ENCODE measurements at places on chromosomes 12 and 14.

DNA sequence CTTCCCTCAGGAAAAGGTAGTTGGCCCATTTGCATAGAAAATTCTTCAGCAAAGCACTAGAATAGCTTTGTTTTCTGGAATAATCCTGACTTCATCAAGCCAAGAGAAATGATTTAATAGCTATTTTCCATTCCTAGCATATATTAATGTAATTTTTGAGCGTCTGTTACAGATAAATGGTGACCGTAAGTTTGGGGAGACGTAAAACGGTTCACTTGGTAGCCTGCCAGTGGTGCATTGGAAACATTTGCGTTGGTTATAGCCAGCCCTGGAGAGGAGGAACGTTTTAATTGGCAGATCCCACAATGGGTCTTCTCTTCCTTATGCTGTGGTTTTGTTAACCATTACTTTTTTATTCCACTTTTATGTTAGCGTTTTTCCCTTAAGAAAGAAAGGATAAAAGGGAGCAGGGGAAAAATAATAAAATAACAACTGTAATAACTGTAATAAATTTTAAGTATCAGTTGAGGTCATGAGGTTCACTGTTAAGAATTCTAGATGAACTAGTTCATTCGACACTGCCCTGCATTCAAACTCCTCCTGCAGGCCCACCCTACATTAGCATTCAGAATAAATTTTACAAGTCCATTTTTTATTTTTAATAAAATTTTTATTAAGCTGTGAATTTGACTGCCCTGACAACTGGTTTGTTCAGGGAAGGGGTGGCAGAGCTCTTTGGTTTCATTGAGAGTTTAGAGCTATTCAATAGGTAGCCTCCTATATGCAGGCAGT, 300.7 kb downstream of the ERC1 start:
- no peak overlapping the region for H3K4me3 ChIP-seq
- H3K4me1 ChIP-seq, result peaks cover 18% of the 10 kb centered on the region
- H3K27me3 ChIP-seq, result no peaks in the 10 kb centered on the region
- H3K27ac ChIP-seq, result no peak overlapping the region

DNA sequence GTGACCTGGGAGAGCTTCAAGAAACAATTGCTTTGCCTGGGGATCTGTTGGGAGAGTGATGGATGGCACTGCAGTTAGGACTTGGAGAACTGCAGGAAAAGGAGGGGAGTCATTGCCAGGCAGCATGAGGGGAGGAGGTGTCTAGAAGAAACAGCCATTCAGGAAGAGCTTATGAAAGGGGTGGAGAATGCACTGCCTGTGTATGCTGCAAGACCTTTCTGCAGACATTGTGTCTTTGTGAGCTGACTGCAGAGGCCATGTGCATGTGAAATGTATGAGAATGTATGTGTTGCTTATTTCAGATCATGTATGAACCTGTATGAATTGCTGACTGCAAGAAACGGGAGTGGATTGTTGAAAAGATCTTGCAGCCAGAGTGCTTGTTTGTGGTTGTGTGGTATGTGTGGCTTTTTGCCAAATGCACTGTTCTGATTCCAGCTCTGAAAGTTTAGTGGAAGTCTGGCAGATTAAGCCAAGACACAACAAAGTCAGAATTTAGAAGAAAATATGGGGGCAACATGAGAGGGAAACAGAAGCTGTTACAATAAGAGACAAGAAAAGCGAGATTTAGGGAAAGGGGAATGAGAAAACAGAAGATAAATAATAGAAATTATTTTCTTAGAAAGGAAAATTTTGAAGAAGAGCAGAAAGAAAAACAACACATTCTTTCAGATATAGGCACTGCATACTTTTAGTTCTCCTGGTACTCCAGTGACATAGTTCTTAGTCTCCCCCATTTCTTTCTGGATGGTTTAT, 9.8 kb upstream of the RIMKLB start:
- no peaks in the 10 kb centered on the region for H3K27me3 ChIP-seq
- H3K36me3 ChIP-seq, result no peaks in the 10 kb centered on the region
- peak; percentile 32 for DNase-seq
- H3K4me1 ChIP-seq, result no peaks in the 10 kb centered on the region

- H3K4me3 ChIP-seq, result no peak overlapping the region
- peaks cover 11% of the 10 kb centered on the region for H3K27me3 ChIP-seq
- no peak for DNase-seq
- no peak overlapping the region for H3K27ac ChIP-seq
- no peaks in the 10 kb centered on the region for H3K4me1 ChIP-seq
Measured at GRCh38 chr12:113067987-113068935, 11.7 kb downstream of the DTX1 start.

GRCh38 chr12:101795786-101796185, 35.0 kb downstream of the GNPTAB start:
- H3K36me3 ChIP-seq, result peaks cover 4% of the 10 kb centered on the region
- DNase-seq, result no peak
- H3K4me3 ChIP-seq, result no peak overlapping the region

DNA sequence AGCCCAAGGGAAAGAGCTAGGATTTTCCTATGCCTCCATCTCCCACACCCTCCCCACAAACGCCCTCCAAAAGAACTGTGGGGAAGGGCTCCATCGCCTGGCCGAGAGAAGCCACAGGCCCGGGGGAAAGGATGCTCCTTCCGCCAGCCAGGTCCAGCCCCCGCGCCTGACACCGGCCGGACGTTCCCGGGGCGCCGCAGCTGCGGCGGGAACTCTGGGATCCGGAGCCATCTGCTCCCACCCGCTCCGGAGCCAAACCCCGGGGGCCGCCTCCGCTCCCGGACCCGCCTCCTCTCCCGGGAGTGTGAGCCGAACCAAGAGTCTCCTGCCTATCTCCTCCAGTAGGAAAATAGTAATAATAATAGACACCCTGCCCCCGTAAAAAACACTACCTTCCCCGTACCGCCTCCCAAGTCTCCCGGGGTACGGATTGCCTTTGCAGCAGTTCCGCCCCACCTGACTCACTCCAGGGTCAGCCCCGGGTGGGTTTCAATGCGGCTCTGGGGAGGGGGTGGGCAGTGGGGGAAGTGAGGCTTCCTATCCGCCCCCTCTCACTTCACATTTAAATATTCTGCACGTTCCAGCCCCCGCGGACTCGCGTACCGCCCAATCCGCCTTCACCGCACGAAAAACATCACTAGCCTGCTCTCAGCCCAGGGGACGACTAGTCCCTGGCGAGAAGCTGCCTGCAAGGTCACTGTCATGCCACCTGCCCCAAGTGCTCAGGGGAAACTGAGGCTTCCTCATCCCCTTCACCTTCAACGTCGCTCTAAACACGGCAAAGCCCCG, 2.4 kb downstream of the AGAP2 start:
- DNase-seq, result no peak
- H3K27ac ChIP-seq, result no peak overlapping the region
- H3K27me3 ChIP-seq, result peaks cover 33% of the 10 kb centered on the region
- H3K4me3 ChIP-seq, result peak overlapping the region; percentile 41
- H3K36me3 ChIP-seq, result no peaks in the 10 kb centered on the region
- peaks cover 24% of the 10 kb centered on the region for H3K4me1 ChIP-seq

DNA sequence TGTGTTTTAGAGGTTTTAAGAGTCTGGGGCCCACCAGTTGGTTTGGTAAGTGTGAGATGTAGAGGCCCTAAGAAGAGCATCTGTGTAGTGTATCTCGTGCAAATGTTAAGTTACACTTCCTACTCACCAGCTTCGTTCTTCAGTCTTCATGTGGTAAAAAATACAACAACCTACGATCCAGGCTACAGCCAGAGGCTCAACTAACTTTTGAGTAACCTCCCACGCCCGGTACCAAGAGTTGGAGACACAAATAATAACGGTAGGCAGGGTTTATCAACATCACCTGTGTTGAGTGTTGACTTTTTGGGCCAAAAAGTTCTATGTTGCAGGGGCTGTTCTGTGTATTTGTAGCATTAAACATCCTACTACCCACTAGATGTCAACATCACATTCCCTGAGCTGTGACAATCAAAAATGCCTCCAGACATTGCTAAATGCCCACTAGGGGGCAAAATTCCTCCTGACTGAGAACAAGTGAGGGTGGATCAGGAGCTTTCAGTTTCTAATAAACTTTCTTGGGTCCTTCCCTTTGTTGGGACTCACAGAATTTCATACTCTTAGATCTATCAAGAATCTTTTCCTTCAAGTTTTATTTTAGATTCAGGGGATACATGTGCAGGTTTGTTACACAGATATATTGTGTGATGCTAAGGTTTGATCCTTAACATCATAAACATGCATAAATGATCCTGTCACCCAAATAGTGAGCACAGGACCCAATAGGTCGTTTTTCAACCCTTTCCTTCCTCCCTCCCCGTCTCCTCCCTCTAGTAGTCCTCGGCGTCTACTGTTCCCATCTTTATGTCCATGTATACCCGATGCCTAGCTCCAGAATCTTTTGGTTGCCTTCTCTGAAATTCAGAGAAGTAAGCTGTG, 94.7 kb downstream of the SLC2A13 start:
- H3K4me1 ChIP-seq, result peaks cover 4% of the 10 kb centered on the region
- H3K27ac ChIP-seq, result no peak overlapping the region
- peak overlapping the region; percentile 48 for H3K4me3 ChIP-seq
- DNase-seq, result peak; percentile 77

DNA sequence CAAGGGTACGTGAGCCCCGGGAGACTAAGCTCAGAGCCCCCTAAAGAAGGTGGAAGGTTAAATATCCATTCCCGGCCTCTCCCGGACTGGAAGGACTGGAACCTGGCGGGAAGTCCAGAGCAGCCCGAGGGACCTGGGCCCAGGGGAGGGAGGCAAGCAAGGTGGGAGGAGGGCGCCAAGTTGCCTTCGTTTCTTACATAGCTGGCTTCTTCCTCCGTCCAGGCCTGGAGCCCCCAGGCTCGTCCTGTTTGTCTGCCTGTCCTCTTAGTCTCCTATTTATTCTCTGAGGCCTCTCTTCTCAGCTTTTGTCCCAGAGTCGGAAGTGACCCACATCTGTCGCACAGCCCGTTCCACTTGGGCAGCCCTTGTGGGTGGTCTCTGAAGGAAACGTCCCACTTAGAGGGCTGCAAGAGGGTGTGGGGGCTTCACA, 745 bp downstream of the PCK2 start:
- H3K36me3 ChIP-seq, result peaks cover 4% of the 10 kb centered on the region
- no peak for DNase-seq
- H3K27me3 ChIP-seq, result no peaks in the 10 kb centered on the region
- H3K27ac ChIP-seq, result peak overlapping the region; percentile 95
- peak overlapping the region; percentile 72 for H3K4me3 ChIP-seq

DNA sequence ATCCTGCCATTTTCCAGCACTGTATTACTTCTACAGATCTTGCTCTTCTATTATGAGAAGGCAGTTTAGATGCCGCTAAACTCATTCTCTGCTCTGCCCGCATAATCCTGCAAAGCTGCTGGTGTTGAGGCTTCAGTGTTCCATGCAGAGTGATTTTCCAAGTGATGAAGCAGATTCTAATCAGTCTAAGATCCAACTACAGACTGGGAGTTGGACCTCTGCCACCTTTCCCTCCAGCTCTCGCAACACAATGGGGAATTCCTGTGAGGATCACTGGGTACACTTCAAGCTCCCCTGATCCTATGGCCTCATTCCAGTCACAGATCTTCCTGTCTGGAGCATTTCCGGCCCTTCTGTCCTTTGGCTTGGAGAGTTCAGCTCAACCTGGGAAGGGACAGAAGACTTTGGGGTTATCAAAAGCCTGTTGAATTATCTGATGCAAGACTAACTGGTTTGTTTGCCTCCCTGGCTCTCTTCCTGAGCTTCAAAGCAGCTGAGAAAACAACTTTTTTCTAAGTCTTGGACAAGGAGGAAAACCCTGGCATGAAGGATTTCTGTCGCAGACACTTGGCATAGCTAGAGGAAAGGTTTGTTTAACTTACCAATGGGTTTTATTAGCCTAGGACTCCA, 333.9 kb downstream of the ZFP36L1 start:
- DNase-seq, result no peak
- H3K27ac ChIP-seq, result peak overlapping the region; percentile 91
- H3K4me3 ChIP-seq, result no peak overlapping the region
- H3K4me1 ChIP-seq, result peaks cover 23% of the 10 kb centered on the region

DNA sequence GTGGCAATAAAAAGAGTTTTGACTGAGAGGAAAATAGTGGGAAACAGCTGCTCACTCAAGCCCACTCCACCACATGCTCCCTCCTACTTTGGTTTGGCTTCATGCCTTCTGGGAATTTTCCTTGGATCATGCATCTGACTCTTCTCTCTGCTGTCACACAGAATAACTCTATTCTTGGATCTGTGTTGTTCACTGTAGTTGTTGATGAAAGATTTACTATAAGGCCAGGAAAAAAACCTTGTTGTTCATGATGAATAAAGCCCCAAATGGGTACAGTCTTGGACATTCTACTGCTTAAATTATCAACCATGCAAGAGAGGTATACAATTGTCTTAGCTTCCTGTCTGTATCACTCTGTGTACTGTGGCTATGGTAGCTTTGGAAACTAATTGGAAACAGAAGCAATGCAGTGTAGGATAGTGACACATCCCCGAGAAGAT, 70.5 kb downstream of the TMX1 start:
- H3K4me3 ChIP-seq, result no peak overlapping the region
- H3K36me3 ChIP-seq, result no peaks in the 10 kb centered on the region
- no peak for DNase-seq
- H3K27me3 ChIP-seq, result no peaks in the 10 kb centered on the region
- no peak overlapping the region for H3K27ac ChIP-seq

GRCh38 chr14:95931384-95931783, 54.8 kb downstream of the TUNAR start:
- no peak for DNase-seq
- no peaks in the 10 kb centered on the region for H3K27me3 ChIP-seq
- H3K36me3 ChIP-seq, result no peaks in the 10 kb centered on the region
- no peak overlapping the region for H3K4me3 ChIP-seq
- H3K4me1 ChIP-seq, result no peaks in the 10 kb centered on the region
